ENCODE measurements at places on chromosomes 5 and 9.
A peak's percentile ranks its signal among the peaks of the same experiment; 100 is the strongest.

- DNase-seq: no peak
Observed at GRCh38 chr9:114299286-114300152, 23.4 kb upstream of the ORM1 start.

GRCh38 chr5:38188591-38188990 lies 69.8 kb upstream of the EGFLAM start:
- DNase-seq: no peak

GRCh38 chr9:23841304-23841703 lies 15.3 kb upstream of the ELAVL2 start:
- DNase-seq: no peak

DNA sequence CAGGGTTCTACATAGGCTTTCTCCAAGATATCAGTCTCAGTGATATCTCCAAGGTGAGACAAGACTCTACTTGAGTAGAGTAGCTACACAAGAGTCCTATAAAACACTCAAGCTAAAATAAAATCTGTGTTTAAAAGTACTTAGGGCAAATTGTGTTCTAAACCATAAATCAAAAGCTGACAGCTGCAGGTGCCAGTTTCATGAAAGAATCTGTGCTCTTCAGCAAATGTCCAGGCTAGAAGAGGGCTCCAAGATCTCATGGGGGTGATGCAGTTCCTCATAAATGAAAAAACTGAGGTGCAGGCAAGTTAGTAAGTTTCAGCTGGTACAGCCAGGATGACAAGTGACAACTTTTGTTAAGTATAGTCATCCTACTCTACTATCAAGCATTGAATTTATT lies 142.8 kb upstream of the TNPO1 start:
- DNase-seq: no peak

DNA sequence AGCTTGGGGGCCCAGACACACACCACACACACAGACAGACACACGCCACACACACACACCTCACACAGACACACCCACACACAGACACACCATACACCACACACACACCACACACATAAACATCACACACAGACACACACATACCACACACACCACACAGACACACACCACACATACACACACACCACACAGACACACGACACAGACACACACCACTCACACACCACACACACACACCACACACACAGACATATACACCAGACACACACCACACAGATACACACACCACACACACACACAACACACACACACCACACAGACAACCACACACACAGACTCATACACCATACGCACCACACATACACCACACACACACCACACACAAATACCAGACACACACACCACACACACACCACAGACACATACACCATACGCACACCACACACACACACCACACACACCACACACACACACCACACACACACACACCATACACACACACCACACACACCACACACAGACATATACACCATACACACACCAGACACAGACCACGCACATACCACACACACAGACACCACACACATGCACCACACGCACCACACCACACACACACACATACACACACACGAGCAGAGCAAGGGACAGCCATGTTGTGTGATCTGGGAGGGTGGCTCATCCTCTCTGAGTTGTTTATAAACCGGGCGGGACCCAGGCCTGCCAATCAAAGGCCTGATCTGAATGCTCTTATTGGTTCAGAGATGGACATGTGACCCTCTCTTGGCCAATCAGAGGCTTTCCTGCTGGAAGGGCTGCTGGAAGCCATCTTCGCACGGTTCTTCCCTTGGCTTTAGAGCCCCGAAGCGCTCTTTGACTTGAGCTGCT lies 148.3 kb downstream of the GAPVD1 start:
- peak; percentile 82 for DNase-seq
